ENCODE measurements at places on chromosomes 1 and 21.

GRCh38 chr1:165114022-165114888 is 242.3 kb downstream of the LMX1A start:
- H3K27me3 ChIP-seq = peaks cover 23% of the 10 kb centered on the region
- H3K36me3 ChIP-seq = no peaks in the 10 kb centered on the region
- no peak for DNase-seq

DNA sequence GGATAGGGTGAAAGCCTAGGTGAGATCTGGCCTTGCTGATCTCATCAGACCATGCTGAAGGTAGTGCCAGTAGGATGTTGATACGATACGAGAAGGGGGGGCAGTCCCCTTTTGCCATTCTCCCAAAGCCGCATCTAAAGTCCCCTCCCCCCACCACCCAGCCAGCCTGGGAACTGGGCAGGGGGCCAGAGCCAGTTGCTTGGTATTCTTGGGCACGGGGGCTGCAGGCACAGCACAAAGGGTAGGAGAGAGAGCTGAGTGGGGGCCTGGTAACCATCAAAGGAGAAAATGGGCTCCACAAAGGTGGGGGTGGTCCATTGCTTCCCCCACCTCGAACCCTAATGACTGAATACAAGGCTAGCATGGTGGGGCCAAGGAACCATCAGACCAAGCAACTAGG is 5.4 kb downstream of the PEA15 start:
- DNase-seq = no peak
- no peak overlapping the region for H3K27ac ChIP-seq
- H3K36me3 ChIP-seq = peaks cover 73% of the 10 kb centered on the region

GRCh38 chr1:198520524-198521254 is 19.8 kb downstream of the ATP6V1G3 start:
- H3K27ac ChIP-seq = peak overlapping the region; percentile 85
- DNase-seq = no peak
- peak overlapping the region; percentile 73 for H3K4me3 ChIP-seq
- no peaks in the 10 kb centered on the region for H3K36me3 ChIP-seq
- H3K27me3 ChIP-seq = no peaks in the 10 kb centered on the region
- H3K4me1 ChIP-seq = peaks cover 60% of the 10 kb centered on the region

GRCh38 chr1:225883616-225884265 is 1.6 kb upstream of the TMEM63A start:
- H3K27ac ChIP-seq = no peak overlapping the region
- no peaks in the 10 kb centered on the region for H3K36me3 ChIP-seq
- peaks cover 34% of the 10 kb centered on the region for H3K4me1 ChIP-seq
- peaks cover 18% of the 10 kb centered on the region for H3K27me3 ChIP-seq
- DNase-seq = no peak

- peaks cover 33% of the 10 kb centered on the region for H3K4me1 ChIP-seq
- no peak overlapping the region for H3K4me3 ChIP-seq
- H3K27me3 ChIP-seq = no peaks in the 10 kb centered on the region
- H3K36me3 ChIP-seq = peaks cover 43% of the 10 kb centered on the region
Observed at GRCh38 chr1:91683598-91683951, 182.9 kb downstream of the CDC7 start.

DNA sequence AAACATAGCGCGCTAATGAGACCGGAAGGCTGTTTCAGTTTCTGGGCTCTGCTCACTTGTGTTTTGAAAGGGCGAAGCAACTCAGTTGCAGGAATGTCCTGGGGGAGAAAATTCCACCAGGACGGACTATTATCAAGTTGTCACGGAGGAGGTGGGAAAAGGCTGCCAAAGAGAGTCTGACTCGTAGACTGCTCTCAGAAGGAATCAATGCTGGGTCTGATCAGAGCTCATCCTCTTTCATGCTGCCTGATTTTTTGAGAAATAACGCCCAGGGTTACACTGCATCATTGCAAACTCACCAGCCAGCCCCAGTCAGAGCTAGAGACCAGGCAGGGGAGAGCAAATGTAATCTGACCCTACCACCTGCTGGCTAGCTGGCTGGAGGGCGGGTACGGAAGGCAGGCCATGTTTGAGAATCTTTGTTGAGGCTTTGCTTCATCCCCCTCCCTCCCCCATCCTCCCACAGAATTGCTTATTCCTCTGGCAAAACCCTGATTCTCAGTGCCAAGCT is 36.4 kb upstream of the BCL9 start:
- H3K4me3 ChIP-seq = no peak overlapping the region
- H3K27ac ChIP-seq = no peak overlapping the region
- H3K36me3 ChIP-seq = no peaks in the 10 kb centered on the region

- peak overlapping the region; percentile 91 for H3K4me3 ChIP-seq
- H3K36me3 ChIP-seq = peaks cover 19% of the 10 kb centered on the region
- no peaks in the 10 kb centered on the region for H3K27me3 ChIP-seq
Observed at GRCh38 chr1:232951605-232952004, 1.2 kb downstream of the NTPCR start.

GRCh38 chr21:36945496-36946138 is 20.9 kb downstream of the HLCS start:
- H3K4me1 ChIP-seq = no peaks in the 10 kb centered on the region
- no peak overlapping the region for H3K4me3 ChIP-seq
- no peak overlapping the region for H3K27ac ChIP-seq
- DNase-seq = no peak
- peaks cover 32% of the 10 kb centered on the region for H3K36me3 ChIP-seq

GRCh38 chr1:4121293-4121684 is 221.2 kb upstream of the C1orf174 start:
- no peaks in the 10 kb centered on the region for H3K4me1 ChIP-seq
- no peaks in the 10 kb centered on the region for H3K36me3 ChIP-seq
- H3K4me3 ChIP-seq = no peak overlapping the region
- no peak for DNase-seq
- no peaks in the 10 kb centered on the region for H3K27me3 ChIP-seq
- no peak overlapping the region for H3K27ac ChIP-seq

DNA sequence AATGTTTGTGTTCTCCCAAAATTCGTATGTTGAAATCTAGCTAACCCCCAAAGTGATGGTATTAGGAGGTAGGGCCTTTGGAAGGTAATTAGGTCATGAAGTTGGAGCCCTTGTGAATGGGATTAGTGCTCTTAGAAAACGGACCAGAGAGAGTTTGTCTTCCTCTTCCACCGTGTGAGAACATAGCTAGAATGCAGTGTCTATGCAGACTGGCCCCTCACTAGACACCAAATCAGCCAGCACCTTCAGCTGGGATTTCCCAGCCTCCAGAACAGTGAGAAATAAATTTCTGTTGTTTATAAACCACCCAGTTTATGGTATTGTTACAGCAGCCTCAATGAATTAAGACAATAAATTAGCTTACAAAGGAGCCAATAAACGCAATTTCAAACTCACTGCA is 58.0 kb downstream of the KIAA0319L start:
- H3K27ac ChIP-seq = peak overlapping the region; percentile 14
- peaks cover 53% of the 10 kb centered on the region for H3K36me3 ChIP-seq
- DNase-seq = no peak
- H3K4me1 ChIP-seq = peaks cover 45% of the 10 kb centered on the region

DNA sequence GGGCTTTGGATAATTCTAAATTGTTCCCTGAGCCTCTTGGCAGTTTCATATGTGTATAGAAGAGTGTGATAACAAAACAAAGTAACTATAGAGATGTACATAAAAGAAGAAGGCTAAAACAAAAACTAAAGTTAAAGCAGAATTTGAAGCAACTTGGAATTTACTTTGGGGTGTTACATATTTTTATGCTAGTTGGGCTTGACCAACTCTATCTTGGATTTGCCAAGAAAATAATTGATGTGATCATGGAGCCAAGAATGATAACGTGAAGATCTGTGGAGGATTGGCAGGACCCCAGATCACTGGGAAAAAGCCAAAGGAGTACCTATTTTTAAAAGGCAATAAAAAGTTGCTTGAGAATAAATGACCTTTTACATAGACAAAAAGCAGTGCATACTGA is 206.9 kb downstream of the LMO4 start:
- no peaks in the 10 kb centered on the region for H3K36me3 ChIP-seq
- H3K27me3 ChIP-seq = no peaks in the 10 kb centered on the region
- no peaks in the 10 kb centered on the region for H3K4me1 ChIP-seq

DNA sequence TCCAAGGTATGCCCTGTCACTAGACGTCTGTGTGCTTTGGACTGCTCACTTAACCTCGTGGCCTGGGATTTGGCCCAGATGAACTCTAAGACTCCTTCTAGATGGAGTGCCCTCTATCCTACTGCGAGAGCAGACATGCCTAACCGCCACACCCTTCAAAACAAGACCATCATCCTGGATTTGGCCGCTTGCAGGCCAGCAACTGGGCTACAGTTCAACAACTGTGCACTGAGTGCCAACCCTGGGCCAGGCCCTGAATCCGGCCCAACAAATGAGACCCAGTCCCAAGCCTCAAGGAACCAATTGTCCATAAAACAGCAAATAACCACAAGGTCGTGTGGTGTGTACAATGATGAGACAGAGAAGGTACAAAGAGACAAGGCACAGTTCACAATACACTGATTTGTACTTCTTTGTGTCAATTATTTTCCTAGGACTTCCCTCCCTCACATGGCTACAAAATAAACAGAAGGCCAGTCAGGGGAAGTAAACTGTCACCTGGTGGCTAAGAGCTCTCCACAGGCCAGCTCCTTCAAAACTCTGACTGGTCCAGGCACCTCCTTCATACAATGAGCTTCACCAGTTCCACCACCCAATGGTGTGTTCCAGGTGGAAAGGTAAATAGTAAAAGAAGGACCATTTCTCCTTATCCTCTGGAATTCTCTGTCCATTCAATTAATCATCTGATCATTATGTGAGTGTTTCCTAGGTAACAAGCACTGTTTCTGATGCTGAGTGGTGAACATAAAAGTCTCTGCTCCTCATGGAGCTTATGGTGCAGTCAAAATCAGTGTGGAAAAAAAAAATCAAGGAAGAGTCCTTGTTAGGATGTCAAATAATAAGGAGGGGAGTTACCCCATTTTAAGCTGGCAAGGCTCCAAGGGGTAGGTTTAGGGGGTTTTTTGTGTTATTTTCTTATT is 60.4 kb downstream of the CAPZB start:
- peaks cover 11% of the 10 kb centered on the region for H3K36me3 ChIP-seq
- no peak for DNase-seq
- no peak overlapping the region for H3K4me3 ChIP-seq
- H3K27me3 ChIP-seq = no peaks in the 10 kb centered on the region

GRCh38 chr1:38053416-38054091 is 7.0 kb upstream of the POU3F1 start:
- H3K27ac ChIP-seq = no peak overlapping the region
- H3K4me3 ChIP-seq = no peak overlapping the region
- H3K4me1 ChIP-seq = peaks cover 13% of the 10 kb centered on the region
- no peak for DNase-seq
- no peaks in the 10 kb centered on the region for H3K36me3 ChIP-seq

- no peaks in the 10 kb centered on the region for H3K4me1 ChIP-seq
- H3K4me3 ChIP-seq = no peak overlapping the region
- H3K27me3 ChIP-seq = peaks cover 6% of the 10 kb centered on the region
- DNase-seq = no peak
- H3K36me3 ChIP-seq = no peaks in the 10 kb centered on the region
Observed at GRCh38 chr1:22408230-22408629, 43.4 kb upstream of the ZBTB40 start.

- DNase-seq = no peak
- H3K27ac ChIP-seq = no peak overlapping the region
- H3K27me3 ChIP-seq = no peaks in the 10 kb centered on the region
- H3K36me3 ChIP-seq = peaks cover 47% of the 10 kb centered on the region
Observed at GRCh38 chr1:111161843-111162487, 21.9 kb downstream of the CEPT1 start.

Measured in activated T-helper 2 cell treated with anti-CD3 and anti-CD28 coated beads, Interferon-gamma antibody, Interleukin-2, Interleukin-4, amounts not matched to agents 10 μg/mL and 5 μg/mL and 100 μg/mL, durations not matched to agents 14 hours and 24 hours and 36 hours (primary cell).